ENCODE measurements at places on chromosomes 13 and 19.

DNA sequence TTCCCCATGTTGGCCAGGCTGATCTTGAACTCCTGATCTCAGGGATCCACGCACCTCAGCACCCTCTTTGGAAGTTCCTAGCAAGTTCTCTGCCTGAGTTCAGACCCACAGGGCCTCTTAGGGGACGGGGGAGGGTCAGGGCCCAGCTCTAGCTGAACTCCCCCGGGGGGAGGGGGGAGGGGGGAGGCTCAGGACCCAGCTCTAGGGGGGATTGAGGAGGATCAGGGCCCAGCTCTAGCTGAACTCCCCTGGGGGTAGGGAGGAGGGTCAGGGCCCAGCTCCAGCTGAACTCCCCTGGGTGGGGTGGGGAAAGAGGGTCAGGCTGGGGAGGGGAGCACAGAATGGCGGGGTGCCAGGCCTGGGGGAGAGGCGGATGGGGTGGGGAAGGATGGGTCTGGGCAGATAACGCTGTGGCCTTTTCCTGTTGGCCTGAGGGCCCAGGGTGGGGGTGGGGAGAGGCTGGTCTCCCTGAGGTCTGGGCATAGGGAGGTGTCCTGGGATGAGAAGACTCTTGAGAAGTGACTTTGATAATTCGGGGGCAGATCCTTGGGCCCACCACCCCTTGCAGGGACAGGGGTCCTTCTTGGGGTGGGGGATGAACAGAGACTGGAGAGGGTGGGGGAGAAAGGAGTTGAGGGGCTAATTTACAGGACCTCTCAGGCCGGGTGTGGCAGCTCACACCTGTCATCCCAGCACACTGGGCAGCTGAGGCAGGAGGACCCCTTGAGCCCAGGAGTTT, 5.5 kb upstream of the PTBP1 start:
- DNase-seq: peak; percentile 84

DNA sequence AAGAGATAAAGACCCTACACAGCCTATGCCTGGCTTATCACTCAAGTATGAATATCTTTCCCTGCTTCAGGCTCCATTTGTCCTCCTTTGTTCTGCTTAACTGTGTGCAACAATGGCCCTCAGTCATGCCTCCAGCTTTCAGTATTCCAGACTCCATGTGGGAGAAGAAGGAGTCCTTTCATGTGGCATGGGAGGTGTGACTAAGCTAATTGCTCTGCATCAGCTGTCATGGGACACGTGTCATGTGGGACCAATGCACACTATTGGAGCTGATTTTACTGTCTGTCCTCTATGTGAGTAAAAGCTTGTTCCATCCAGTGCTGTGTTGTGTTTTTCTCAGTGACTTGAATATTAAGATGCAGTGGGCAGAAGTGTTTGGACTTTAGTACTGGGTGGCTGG, 1198.3 kb downstream of the OLFM4 start:
- DNase-seq: no peak

- DNase-seq: peak; percentile 73
These were observed at the start of gene CTXN1 for GRCh38 chr19:7926021-7926726. Gene CTXN1 (minus strand): TSS chr19:7926135. CDS start chr19:7925538, 597 bp downstream.

DNA sequence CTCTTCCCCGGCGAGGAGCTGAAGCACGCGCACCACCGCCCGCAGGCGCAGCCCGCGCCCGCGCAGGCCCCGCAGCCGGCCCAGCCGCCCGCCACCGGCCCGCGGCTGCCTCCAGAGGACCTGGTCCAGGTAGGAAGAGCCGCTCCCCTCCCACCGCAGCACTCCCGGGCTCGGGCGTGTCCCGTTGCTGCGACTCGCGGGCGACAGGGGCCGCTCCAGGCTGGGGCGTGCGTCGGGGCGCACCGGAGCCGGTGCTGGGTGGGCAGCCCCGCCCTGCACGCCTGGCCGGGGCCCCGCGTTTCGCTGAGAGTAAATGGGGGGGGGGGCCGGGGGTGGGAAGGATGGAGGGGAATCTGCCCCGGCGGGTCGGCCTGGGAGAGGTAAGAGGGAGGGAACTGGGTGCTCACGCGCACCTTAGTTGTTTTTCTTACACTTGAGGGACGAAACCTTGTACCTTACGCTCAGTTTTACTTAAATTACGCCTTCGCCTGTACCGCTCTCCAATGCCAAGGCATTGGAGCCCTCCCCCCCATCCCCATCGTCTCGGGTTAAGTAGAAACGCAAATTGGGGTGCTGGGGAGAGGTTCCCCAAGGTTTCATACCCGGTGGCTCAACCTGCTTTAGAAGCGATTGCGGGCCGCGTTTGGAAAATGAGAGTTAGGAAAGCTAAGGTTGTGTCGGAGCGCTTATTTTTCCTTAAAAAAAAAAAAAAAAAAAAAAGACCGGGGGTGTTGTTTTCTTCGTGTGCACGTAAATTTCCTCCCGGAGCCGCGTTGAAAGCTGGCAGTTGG, 850 bp downstream of the KLF5 start:
- peak; percentile 78 for DNase-seq

DNA sequence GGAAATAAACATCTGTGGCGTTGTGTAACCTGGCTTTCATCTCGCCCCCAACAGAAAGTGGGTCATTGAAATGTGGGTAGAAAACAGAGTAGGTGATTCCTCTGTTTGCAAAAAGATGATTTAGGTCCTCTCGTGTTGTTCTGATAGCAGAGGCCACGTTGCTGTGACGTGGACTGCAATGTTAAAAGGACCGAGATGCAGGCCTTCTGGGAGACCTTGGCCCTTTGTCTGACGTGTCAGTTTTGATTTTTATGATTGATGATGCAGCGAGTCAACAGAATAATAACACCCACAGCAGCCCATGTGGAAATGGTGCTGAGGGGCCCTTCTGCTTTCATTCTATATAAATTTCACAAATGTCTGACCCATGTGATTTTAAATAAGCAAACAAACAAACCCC, 68.9 kb downstream of the FGF9 start:
- no peak for DNase-seq

GRCh38 chr19:46783670-46784069, 4.7 kb downstream of the SLC1A5 start:
- DNase-seq: peak; percentile 69

DNA sequence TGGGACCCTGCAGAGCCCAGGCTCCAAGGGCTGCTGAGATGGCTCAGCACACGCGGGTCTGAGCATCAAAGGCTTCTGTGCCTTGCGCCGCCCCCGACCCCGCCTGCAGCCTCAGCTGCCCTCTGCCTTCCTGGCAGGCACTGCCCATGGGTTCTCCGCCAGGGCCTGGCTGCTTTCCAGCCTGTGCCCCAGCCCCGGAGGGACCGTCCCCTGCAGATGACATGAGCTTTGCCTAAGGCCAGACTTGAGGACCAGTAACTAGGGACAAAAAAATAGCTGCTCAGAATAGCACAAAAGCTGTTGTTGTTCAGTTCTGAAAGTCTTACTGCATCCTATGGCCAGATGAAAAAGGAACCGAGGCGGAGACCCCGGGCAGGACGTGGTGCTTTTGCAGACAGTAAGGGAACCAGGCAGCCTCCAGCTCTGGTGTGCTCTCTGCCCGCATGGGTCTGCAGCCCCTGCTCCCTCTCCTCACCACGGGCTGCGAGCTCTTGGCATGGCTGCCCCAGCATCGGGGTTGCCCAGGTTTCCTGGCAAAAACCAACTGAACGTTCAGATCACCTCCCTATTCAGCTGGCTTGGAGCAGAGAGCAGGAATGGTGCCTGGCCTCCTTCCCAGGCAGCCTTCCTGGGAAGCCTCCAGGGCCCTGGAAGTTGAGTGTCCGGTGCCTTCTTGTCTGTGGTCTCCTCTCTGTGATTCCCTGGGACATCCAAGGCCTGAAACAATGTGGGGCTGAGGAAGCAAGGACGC, 12.5 kb upstream of the CFAP97D2 start:
- no peak for DNase-seq

- no peak for DNase-seq
These were observed 1.6 kb downstream of the MYH14 start for GRCh38 chr19:50204811-50205675.

DNA sequence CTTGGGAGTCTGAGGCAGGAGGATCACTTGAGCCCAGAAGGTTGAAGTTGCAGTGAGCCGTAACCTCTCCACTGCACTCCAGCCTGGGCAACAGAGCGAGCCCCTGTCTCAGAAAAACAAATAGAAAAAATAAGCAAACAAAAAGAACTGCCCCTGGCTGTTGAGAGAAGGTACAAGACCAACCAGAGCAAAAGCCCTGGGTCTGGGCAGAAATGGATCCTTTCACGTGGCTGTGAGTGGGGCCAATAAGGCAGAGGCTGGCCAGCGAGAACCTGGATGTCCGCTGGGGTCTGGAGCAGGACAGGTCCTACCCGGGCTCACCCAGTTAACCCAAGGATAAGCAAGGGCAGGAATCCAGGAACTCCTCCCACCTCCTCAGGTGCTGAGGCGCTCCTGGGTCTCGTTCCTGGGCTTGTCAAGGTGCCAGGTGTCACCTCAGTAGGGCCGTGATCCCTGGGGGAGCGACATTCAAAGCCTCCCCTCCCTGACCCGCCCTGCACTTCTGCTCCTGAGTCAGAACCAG, 4.7 kb upstream of the SLC5A5 start:
- no peak for DNase-seq

- peak; percentile 61 for DNase-seq
These were observed 572 bp downstream of the UCHL3 start for GRCh38 chr13:75550159-75550567.

- DNase-seq: no peak
These were observed 26.6 kb downstream of the NCAN start for GRCh38 chr19:19238126-19238894.

GRCh38 chr13:23858546-23858945, 30.7 kb downstream of the MIPEP start:
- DNase-seq: no peak

DNA sequence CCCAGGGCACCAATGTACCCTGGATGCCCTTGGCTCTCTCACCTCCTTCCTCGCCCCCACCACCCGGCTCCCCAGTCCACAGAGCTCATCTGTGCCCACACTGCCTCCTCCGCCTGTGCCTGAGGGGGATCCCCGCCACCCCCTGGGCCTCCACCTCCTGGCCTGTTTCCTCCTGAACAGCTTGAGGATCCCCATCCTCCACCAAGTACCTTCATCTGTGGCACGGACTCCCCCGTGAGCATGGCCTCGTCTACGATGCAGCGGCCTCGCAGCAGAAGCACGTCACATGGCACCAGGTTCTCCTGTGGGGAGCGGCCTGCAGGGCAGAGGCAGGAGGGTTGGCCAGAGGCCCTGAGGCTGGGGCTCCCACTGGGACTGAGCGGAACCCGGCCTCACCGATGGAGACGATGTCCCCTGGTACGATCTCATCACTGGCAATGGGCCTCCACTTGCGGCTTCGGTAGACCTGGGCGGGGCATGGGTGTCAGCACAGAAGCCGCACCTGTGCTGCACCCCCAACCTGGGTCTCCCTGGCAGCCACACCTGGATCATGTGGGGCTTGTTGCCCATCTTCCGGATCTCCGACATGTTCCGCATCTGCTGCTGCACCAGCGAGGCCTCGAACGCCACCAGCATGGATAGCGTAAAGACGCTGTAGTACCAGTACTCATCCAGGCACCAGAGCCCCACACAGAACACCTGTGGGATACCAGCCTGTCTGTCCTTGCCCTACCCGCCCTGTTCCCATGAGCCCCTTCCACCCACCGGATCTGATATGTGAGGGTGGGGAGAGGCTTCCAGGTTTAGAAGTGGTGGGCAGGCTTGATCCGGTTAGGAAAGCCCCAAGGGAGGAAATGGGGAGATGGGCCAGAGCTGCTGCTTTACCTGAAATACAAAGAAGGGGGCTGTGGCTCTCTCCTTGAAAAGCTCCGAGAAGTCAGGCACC, 6.8 kb downstream of the ATP13A1 start:
- DNase-seq: peak; percentile 86

GRCh38 chr13:21625366-21625765, 21.4 kb upstream of the MICU2 start:
- peak; percentile 51 for DNase-seq
